Stimulated activated CD4-positive, alpha-beta T cell treated with anti-CD3 and anti-CD28 coated beads, Interleukin-1b, Interleukin-23, amount 100 ng/mL, for 4 hours (primary cell): ENCODE measurements at places on chromosomes 6 and 20.

- no peak for DNase-seq
Measured at GRCh38 chr6:14092838-14093789, 24.5 kb upstream of the CD83 start.

GRCh38 chr20:8315639-8316573 is 183.8 kb downstream of the PLCB1 start:
- no peak for DNase-seq

GRCh38 chr20:2295886-2296515 is at the start of gene TGM3:
Gene TGM3 (plus strand): TSS chr20:2296001. CDS start chr20:2296064, 63 bp downstream.
- no peak for DNase-seq

DNA sequence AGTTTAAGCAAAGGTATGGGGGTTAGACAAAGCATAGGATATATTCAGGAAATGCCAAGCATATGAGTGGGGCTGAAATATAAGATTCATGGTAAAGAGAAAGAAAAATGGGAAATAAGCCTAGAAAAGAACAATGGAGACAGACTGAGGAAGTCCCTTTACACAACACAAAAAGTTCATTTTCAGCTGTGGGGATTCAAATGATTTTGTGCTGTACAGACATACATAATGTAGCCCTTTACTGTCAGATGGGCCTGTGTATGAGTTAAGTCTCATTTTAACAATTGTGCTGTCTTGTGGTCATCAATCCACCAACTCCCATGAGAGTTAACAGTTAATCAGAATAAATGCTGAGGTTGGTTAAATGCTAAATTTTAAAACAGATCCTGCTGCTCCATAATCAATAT is 37.2 kb downstream of the REV3L start:
- no peak for DNase-seq

DNA sequence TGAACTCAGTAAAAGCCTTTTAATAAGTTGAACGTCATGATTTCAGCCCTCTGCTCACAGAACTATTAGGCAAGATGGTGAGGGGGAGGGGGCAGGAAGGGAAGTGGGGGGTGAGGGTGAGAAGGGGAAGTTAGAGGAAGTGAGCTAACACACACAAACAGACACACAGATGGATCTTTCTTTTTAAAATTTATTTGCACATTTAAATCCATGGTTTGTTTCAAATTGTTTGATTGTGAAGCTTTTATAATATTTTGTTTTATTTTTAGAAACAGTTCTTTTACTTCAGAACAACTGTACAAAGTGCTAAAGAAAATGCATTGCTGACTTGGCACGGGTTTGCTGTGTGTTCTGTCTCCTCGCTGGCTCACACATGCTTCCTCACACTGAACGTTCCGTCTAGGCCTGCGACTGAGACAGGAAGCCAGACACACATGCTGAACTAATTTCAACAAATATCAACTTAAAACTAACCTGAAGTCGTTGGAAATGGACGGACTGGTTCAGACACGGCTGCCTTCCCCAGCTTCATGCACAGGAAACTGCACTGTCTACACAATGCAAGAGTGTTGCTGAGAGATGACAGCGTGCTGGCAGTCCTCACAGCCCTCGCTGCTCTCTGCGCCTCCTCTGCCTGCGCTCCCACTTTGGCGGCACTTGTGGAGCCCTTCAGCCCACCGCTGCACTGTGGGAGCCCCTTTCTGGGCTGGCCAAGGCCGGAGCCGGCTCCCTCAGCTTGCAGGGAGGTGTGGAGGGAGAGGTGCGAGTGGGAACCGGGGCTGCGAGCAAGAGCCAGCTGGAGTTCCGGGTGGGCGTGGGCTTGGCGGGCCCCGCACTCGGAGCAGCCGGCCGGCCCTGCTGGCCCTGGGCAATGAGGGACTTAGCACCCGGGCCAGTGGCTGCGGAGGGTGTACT is 8.1 kb upstream of the ZBP1 start:
- peak; percentile 43 for DNase-seq

- DNase-seq, result no peak
Measured at GRCh38 chr6:111864138-111865048, 8.9 kb downstream of the FYN start.

DNA sequence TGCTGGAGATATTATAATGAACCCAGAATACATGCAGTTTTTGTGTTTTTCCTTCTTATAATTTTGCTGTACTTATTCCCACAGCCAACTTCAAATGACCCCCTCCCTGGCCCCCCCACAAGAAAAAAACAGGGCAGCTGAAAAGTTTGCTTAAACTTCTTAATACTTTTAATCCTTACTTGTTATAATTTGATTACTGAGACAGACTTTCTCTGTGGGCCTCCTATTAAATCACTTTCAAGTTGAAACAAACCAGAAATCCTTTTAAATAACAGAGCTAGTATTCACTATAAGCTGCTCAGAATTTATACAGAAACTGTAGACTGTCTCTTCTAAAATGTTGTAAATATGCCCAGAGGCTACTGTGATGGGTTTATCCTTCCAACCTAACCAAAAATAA is 106.3 kb downstream of the CENPW start:
- DNase-seq, result no peak

- no peak for DNase-seq
Measured at GRCh38 chr20:41304424-41305079, 13.0 kb downstream of the ZHX3 start.

DNA sequence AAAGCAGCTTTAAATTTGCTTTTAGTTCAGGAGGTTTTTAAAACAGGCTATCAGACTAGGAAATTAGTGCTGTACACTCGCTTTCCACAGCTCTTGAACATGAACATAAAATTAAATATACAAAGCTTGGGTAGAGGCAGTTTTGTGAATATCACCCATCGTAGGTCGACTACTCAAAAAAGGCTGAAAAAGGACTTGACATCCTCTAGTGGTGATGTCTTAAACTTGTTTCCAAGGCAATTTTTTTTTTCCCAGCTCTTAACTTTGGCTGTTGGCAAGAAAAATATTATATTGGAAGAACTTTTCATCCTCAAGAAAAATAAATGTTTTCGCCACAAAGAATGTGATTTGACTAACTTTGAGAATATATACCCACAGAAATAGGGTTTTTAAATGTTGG is 2.9 kb downstream of the MAP7 start:
- no peak for DNase-seq

DNA sequence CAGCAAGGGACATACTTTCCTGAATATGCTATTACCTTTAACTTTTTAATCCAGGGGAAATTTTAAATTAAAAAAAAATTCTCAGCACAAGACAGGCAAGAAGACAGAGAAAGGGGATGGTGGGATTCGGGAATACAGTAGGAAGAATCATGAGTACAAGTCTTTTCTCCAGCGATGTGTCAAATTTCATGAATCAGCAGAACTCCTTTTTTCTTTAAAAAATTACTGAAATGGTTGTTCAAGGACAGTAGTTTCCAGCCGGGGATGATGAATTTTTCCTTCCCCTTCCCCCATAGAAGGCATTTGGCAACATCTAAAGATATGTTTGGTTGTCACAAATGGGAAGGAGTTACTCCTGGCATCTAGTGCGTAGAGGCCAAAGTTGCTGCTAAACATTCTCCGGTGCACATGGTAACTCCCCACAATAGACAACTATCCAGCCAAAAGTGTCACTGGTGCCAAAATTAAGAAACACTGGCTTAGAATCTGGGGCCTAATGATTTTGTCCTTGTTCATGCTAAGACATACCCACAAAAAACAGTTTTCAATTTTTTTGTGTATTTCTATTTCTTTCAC is 450.2 kb downstream of the CBLN4 start:
- no peak for DNase-seq

DNA sequence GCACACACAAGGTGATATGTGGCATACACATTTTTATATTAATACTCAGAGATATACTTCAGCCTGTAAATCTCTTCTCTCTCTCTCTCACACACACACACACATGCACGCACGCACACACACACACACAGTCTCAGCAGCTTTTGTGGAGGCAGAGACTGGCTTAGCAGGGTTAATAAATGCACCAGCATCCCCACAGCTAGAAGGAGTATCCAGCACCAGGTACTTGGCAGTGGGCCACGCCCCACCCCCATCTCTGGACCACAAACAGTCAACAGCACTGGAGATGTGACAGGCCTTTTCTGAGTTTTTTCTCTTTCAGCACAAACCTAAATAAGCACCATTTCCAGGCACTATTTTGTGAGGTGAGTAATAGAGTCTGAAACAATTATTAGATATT is 47.3 kb upstream of the LRFN2 start:
- no peak for DNase-seq

GRCh38 chr6:158725704-158726103 is 75.8 kb downstream of the SYTL3 start:
- no peak for DNase-seq

GRCh38 chr6:20223141-20223540 is 10.9 kb upstream of the MBOAT1 start:
- no peak for DNase-seq

DNA sequence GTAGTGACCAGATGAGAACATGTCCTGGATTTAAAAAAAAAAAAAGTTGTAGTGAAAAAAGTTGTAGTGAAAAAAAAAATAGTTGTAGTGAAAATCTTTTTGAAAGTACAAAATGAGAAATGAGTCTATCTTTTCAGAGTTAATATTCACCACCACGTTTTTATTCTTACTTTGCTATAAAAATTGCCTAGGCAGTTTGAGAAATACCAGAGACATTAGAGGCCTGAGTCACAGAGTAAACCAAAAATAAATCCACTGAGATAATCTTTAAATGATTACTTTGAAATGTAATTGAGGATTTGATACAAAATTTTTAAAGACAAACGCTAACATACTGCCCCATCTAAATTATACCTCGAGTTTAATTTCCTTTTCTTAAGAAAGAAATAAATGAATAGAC is 101.2 kb upstream of the TIAM2 start:
- no peak for DNase-seq

GRCh38 chr6:85996034-85996375 is 353.3 kb upstream of the SYNCRIP start:
- DNase-seq, result no peak

GRCh38 chr6:44255105-44255808 is 2.1 kb downstream of the SLC35B2 start:
- DNase-seq, result no peak

DNA sequence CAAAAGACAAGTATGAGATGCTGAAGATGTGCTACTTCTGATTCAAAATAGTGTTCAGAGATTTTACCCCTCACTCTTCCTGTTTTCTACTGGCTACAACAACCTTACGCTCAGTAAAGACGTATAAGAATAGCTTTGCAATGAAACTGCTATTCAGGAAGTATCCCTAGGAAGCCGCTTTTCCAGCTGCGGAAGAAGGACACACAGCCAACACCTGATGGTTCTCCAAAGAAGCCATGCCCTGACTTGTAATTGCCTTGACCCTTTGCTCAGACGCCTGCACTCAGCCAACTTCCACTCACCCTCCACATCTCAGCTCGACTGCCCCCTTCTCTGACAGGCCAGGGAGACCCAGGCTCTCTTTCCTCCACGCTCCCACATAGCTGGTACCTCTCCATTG is 111.6 kb downstream of the DTNBP1 start:
- DNase-seq, result no peak

- DNase-seq, result no peak
Measured at GRCh38 chr6:18166312-18167036, 11.3 kb downstream of the KDM1B start.
